ENCODE measurements at places on chromosomes 3 and 15. TPM values are rescaled to one million over a fixed set of nuclear protein-coding genes. Genes with fewer than 3 reads are reported as not detected.
A peak's percentile ranks its signal among the peaks of the same experiment; 100 is the strongest.

Gene PLS1
- 14.8 TPM for total RNA-seq

Gene LMAN1L
- 3.5 TPM for total RNA-seq

Gene CCR3
- total RNA-seq = not detected

Gene BDH1
- 83.1 TPM for total RNA-seq

Gene CCDC71
- total RNA-seq = 63.7 TPM

Gene PAK6
- total RNA-seq = 42.1 TPM

Gene LMOD3
- total RNA-seq = 0.21 TPM

Gene PML
- 55.9 TPM for total RNA-seq

DNA sequence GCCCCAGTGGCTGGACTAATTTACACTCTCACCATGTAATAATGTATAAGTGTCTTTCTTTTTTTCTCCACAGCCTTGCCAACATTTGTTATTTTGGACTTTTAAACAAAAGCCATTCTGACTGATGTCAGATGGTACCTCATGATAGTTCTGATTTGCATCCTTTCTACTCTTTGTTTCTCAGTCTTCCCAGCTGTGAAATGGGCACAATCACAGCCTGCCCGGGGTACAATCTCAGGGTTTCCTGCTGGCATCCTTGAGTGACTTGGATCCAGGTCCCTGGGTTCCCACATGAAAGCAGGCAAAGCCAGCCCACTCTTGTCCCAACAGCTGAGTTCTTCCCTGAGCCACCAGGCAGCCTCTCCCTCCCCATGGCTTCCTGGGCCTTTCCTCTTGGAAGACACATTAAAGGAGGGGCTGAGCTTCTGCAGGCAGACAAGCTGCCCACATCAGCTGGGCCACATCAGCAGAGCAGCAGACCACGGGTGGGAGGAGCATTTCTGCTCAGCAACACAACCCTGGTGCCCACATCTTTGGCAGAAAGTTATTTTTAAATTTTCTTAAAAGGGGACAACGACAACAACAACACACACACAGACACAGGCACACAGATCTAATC lies 82.0 kb downstream of the MYLK start:
- no peak for DNase-seq

- peak; percentile 37 for DNase-seq
These were observed 78.7 kb upstream of the GCNT3 start for GRCh38 chr15:59532770-59533379.

GRCh38 chr3:171967137-171967783 lies 72.1 kb upstream of the FNDC3B start:
- DNase-seq = no peak

GRCh38 chr3:188876370-188876769 lies 295.4 kb upstream of the TPRG1 start:
- no peak for DNase-seq

DNA sequence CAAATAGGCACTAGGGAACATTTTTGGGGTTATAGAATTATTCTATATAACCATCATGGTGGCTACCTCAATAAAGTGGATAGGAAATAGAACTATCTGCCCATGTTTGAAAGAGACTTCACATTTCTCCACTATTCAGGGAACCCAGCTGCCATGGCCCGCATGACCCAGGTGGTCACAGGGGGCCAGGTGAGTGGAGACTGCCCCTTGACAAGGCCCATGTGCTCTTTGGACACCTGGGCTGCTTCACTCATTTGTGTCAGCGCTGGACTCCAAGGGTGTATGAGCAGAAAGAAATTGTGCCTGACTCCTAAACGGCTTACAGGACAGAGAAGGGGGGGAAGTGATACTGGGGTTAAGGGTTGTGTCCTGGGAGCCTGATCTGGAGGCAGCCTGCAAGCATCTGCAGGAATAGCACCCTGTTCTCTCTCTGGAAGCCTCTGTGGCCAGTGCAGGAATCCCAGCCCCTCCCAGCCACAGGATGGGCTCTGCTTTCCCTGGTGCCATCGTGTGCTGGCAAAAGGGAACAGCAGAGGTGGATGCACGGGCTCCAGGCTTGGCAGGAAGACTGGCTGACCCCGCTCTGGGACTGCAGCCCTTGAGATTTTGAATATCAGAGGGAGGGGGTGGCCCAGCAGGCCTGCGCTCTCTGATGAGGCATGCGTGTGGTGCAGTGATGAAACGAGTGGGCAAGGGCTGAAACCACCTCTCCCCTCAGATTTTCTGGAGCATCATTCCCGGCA lies 9.1 kb upstream of the C3orf22 start:
- DNase-seq = no peak

GRCh38 chr3:123664753-123665152 lies 79.9 kb upstream of the HACD2 start:
- no peak for DNase-seq

DNA sequence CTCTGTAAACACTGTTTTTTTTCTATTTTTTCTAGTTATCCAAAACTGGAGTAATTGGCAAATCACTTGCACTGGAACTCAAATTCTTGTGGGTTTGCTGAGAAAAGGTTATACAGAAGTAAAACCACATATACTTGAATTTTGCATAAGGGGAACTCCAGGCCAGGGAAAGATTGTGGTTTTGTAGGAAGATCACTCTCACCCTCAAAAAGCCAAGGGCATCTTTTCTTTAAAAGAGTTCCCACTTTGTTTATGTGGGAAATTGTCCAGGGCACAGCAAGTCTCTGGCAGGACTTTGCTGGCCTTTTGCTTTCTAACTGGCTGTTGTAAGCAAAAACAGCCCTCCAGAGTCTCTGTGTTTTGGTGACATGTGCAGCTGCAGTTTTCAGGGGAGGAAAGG lies 340.3 kb upstream of the RBMS3 start:
- DNase-seq = no peak

DNA sequence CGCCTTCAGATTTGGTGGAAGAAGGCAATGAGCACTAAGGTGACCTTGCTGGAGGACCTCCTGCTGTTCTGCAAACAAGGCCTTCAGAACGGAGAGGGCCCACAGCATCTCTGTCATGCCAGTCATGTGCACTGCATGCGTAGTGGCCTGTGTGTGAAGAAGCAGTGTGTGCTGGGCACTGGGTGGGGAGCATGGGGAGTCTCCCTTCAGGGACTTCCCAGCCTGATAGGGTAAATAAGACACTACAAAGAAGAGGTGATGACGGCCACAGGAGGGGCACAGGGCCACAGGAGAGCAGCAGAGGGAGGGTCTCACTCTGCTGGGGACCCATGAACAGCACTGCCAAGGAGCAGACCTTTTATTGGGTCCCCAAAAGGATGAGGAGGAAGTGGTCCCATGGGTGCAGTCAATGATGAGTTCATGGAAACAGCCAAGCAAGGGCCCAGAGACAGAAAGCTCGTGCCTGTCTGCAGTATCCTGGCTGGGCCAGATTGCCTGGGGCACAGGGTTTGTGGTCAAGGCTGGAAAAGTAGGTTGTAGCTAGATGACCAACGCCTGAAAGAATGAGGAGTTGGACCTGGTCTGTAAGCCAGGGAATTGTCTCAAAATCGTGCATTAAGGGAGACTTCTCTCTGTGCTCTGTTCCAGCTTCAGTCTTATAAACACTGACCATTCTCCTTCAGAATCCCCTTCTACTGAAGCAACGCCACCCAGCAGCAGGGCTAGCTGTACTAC lies 67.8 kb upstream of the SEC61A1 start:
- no peak for DNase-seq

GRCh38 chr3:70990723-70991122 lies 592.8 kb downstream of the FOXP1 start:
- no peak for DNase-seq

DNA sequence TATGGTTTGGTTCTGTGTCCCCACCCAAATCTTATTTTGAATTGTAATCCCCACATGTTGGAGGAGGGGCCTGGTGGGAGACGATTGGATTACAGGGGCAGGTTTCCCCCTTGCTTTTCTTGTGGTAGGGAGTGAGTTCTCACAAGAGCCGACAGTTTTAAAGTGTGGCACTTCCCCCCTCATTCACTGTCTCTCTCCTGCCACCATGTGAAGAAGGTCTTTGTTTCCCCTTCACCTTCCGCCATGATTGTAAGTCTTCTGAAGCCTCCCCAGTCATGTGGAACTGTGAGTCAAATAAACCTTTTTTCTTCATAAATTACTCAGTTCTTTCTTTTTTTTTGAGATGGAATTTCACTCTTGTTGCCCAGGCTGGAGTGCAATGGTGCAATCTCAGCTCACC lies 124.9 kb downstream of the IQCH start:
- DNase-seq = no peak

DNA sequence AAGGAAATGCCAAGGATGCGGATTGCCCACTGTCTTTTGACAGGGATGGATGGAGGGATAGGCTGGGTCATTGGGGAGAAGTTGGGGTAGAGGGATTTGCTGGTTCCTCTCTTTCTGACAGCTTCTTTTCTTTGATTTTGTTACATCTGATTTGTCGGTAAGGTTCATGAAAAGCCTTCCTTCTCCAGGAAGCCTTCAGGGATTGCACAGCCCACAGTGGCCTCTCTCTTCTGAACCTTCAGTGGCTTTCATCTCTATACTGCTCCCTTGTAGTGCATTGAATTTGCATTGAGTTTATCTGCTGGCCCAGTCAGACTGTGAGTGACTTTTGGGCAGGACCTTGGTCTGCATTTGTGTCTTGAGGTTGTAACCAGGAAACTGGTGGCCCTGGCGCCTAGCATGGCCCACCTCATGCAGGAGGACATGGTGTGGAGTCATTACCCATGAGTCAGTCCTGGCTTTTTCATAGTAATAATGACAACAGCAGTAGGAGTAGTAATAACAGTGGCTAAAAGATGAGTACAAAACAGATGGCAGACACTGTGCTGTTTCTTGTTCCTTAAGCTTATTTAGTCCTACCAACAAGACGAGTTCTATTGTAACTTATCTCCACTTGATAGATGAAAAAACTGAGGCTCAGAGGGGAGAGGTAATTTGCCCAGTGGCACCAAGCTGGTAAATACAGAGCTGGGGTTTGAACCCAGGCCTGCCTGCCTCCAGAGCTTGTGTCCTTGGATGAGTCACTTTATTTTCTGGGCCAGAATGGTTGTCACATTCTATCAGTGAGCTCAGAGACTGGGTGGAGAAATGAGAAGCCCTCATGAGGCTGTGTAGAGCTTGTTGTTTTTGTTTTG lies 28.4 kb downstream of the SMAD6 start:
- DNase-seq = no peak

DNA sequence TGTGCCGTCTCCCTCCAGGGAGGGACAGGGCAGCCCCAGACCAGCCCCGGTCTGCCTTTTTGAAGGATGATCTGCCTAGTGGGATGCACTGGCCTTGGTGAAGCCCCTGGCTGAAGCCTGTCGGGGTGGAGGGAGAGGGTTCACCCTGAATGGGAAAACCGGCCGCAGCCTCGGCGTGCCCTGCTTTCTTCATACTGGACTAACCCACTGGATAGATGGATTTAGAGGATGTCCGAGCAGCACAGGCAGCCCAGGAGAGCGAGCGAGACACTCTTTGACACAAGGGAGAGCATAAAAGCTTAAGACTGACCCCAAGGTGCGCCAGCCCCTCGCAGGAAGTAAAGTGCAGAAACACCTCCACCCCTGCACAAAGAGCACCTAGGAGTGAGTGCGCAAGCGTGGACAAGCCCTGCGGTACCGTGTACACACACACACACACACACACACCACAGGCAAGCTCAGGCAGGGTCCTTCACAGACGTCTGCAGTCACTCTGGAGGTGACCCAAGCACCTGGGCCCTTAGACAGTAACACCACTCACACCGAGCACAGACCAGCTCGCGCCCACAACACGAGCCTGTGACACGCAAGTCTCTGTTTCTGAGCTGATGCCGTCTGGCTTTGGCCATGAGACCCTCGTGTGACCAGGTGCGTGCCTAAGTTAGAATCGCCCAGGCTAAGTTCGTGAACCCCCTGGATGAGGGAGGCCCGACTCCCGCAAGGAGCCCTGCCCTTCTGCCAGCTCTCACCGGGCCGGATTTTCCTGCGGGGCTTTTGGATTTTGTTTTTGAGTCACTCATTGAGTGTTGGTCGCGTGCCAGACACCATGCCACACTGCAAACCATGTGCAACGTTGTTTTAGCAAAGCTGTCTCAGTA lies 11.3 kb downstream of the SEMA4B start:
- DNase-seq = peak; percentile 88

- DNase-seq = no peak
These were observed 7.5 kb downstream of the CMTM7 start for GRCh38 chr3:32399030-32399620.

- no peak for DNase-seq
These were observed 440.8 kb downstream of the RAP2B start for GRCh38 chr3:153602801-153603200.

DNA sequence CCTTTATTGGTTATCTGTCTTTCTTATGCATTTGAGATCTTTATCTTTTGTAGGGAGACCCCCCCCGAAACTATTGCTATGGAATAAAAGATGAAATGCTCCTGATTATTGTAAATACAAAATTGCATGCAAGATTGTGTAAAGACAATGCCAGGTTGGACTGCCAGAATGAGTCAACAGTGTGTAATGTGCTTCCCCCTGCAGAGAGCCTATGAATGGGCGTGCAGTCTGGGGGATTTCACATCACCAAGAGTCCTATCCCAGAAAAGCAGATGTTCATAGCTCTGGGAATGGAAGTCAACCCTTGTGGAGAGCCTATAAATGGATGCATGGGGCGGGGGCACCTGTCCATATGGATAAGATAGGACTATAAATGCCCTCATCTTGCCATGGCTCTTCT lies 584.3 kb downstream of the NSUN3 start:
- DNase-seq = no peak

DNA sequence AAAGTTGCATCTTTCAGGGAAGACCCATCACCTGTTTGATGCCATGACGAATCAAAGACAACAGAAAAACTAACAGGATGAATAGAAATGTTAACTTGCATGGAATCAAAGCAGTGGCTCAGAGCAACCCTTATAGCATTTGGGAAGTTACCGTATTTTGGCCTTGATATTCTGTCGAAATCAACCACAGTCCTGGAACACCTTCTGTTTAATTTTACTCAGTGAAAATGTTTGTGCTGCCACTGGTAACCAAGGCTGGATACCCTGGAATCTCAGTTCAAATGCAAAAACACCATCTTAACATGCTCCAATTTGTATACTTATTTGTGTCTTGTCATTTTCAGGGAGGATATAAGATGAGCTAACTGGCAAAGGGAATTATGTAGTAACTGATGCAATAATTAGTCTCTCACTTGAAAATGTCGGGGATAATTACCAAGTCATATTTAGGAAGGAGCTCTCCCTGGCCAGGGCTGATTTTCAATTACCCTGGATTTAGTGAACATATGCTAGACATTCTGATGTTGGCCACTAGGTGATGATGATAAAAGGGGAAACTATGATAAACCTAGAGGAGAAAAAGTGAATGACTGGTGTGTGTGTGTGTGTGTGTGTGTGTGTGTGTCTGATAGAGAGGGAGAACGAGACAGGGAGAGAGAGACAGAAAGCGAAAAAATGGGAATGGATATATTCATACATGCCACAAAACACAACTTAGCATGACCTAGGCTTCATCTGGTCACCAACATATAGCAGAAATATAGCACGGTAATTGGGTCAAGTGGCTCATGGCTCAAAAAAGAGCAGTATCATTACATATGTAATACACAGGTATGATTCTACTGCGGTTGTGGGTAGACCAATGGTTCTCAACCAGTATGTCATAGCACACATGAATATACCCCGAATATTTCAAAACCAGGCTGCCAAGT lies 19.0 kb upstream of the PRICKLE2 start:
- no peak for DNase-seq

All from thyroid gland (tissue), 4 donors.